Activated naive CD8-positive, alpha-beta T cell treated with anti-CD3 and anti-CD28 coated beads, Interleukin-2, amount 10 ng/mL, durations not matched to agents 7 days and 5 days (primary cell): ENCODE measurements at places on chromosomes 6 and 20. TPM values are rescaled to one million over a fixed set of nuclear protein-coding genes. Genes with fewer than 3 reads are reported as not detected.
A peak's percentile ranks its signal among the peaks of the same experiment; 100 is the strongest.

DNA sequence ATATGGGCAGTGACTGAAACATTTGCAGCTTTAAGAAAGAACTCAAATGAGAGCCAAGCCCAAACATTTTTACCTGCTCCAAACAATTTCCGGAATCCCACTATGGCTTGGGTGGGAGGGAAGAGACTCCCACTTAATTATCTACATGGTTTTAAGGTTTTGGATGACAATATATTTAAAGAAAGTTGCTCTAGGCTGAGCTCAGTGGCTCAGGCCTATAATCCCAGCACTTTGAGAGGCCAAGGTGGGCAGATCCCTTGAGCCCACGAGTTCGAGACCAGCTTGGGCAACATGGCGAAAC, 9.5 kb upstream of the AKAP12 start:
- H3K4me1 ChIP-seq = peaks cover 6% of the 10 kb centered on the region
- H3K27me3 ChIP-seq = peaks cover 14% of the 10 kb centered on the region
- no peaks in the 10 kb centered on the region for H3K36me3 ChIP-seq
- H3K4me3 ChIP-seq = no peak overlapping the region

DNA sequence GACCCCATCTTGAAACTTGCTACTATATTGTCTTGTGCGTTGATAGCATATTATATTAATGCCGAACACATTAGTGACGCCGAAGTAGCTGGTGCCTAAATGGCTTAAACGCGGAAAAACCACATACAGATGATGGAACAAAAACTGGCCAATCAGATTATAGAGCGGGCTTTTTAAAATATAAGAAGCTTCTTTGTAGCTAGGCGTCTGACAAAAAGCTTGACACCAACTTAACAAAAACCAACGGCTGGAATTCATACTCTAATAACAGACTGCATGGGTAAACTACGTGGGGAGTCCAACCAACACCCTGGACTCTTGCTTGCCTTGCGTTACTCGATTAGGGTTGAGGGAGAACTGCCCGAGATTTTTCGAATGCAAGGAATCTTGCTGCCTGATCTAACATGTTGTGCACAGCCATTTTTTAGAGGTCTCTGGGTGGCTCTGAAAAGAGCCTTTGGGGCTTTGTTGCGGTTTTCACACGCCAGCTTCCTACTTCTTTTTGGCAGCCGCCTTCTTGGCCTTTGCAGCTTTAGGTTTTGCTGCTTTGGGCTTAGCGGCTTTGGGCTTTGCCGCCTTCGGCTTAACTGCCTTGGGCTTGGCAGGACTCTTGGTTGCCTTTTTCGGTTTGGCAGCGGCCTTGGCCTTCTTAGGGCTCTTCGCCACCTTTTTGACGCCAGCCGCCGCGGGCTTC, 45.7 kb downstream of the OR2B2 start:
- H3K36me3 ChIP-seq = peaks cover 3% of the 10 kb centered on the region
- no peaks in the 10 kb centered on the region for H3K27me3 ChIP-seq
- H3K4me1 ChIP-seq = peaks cover 65% of the 10 kb centered on the region
- peak overlapping the region; percentile 99 for H3K4me3 ChIP-seq
- peak overlapping the region; percentile 100 for H3K27ac ChIP-seq

- DNase-seq = no peak
- no peak overlapping the region for H3K4me3 ChIP-seq
- no peak overlapping the region for H3K27ac ChIP-seq
- H3K4me1 ChIP-seq = peaks cover 27% of the 10 kb centered on the region
These were observed 58.3 kb upstream of the BACH2 start for GRCh38 chr6:90354961-90355360.

GRCh38 chr6:7260291-7261031, 52.5 kb downstream of the SSR1 start:
- peaks cover 18% of the 10 kb centered on the region for H3K27me3 ChIP-seq
- H3K4me1 ChIP-seq = peaks cover 8% of the 10 kb centered on the region
- H3K36me3 ChIP-seq = no peaks in the 10 kb centered on the region

DNA sequence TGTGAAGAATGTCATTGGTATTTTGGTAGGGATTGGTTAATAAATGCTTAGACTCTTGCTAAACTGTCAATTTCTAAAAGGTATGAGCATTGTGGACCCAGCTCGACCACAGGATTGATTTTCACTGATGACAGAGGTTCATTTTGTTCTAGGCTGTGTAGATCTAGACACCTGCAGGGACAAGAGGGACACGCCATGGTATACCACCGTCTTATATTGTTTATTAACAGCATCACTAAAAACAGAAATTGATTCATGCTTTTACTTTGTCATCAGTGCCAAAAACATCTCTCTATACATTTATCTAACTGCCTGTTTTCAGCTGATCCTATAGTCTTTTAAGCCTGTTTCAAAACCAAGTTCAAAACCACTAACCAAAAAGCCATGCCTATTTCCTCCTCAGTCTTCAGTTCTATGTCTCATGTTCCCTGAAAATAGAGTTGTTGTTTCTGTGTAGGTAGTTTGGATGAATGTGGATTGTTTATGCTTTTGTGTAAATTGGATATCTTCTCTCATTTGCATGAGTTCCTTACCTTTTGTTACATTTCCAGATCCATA, 109.8 kb downstream of the JAG1 start:
- H3K36me3 ChIP-seq = peaks cover 29% of the 10 kb centered on the region
- no peak for DNase-seq
- H3K4me3 ChIP-seq = peak overlapping the region; percentile 46
- no peaks in the 10 kb centered on the region for H3K27me3 ChIP-seq
- H3K27ac ChIP-seq = peak overlapping the region; percentile 53

GRCh38 chr20:40896814-40897700, 131.6 kb upstream of the TOP1 start:
- peaks cover 27% of the 10 kb centered on the region for H3K27me3 ChIP-seq
- H3K4me3 ChIP-seq = no peak overlapping the region
- no peak for DNase-seq
- H3K36me3 ChIP-seq = no peaks in the 10 kb centered on the region

DNA sequence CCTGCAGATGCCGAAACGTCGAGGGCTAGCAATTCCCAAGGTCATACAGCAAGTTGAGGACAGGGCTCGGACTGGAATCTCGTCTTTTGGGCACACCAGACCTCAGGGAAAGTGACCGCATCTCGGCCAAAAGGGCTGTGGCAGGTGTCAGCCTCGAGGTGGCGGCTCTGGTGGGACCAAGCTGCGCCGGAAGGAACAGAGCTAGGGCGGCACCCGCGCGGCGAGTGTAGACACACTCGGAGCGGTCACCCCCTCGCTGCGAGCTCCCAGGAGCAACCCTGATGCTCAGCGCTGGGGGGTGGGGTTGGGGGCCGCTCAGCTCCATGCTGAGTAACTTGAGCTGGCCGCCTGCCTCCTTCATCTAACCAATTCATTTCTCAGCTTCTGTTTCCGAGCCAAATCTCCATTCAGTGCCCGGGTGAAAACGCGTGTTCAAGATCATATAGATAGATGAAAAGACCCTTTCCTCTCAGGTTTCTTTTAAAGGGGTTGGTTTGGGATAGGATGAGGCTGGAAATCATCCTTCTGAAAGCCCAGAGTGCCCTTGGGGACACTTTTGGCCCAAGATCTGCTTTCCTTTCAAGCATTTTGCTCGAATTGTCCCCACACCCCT, 2.2 kb upstream of the TUBB2B start:
- H3K27ac ChIP-seq = no peak overlapping the region
- H3K4me3 ChIP-seq = peak overlapping the region; percentile 55
- H3K27me3 ChIP-seq = peaks cover 82% of the 10 kb centered on the region
- no peaks in the 10 kb centered on the region for H3K36me3 ChIP-seq

DNA sequence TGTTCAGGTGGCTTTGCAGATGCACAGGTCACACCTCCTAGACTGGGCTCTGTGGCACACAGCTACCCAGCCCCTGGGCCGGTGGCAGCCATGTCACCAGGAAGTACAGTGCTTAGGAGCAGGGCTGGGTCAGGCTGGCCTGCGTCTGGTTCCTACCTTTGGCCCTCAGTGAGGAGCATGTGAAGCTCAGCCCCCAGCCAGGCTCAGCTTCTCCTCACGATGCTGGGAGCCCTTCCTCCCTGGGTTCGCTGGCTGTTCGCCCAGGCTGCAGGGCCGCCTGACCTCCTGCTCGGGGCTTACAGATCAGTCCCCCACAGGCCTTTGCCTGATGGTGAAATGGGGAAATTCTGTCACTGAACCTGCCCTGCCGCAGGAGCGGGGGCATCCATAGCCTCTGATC, 23.1 kb downstream of the SPATA2 start:
- H3K4me1 ChIP-seq = peaks cover 22% of the 10 kb centered on the region
- H3K27me3 ChIP-seq = no peaks in the 10 kb centered on the region
- H3K27ac ChIP-seq = no peak overlapping the region
- H3K4me3 ChIP-seq = no peak overlapping the region

DNA sequence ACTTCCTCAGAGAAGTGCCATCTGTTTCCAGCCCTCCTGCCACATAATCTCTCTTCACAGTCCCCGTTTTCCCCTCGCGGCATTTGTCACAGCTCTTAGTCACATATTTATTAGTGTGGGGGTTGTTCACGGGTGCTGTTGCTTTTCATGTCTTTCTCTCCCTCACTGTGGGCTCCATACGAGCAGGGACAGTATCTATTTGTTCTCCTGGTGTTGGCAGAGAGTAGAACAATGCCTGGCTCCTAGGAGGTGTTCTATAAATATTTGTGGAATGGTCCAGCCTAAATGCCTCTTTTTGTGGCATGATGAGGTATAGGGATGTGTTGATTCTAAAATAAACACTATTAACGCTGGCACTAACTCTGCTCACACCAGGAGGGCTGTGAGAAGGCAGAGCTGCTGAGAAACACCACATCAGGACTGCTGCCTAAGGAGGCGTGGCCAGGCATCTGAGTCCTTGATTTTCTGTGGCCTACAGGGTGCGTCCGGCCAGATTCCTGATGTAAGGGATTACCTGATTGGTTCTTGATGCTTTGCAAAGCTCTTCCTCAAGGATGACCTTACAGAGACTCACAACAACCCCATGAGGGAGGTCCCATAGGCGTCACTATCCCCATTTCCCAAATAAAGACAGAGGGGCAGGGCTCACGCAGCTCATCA, 219.8 kb upstream of the ARID1B start:
- H3K4me3 ChIP-seq = no peak overlapping the region
- peaks cover 4% of the 10 kb centered on the region for H3K27me3 ChIP-seq
- H3K36me3 ChIP-seq = no peaks in the 10 kb centered on the region
- no peaks in the 10 kb centered on the region for H3K4me1 ChIP-seq

GRCh38 chr6:135328136-135328535, 147.0 kb downstream of the MYB start:
- no peak overlapping the region for H3K4me3 ChIP-seq
- H3K4me1 ChIP-seq = peaks cover 14% of the 10 kb centered on the region
- H3K27ac ChIP-seq = no peak overlapping the region
- H3K27me3 ChIP-seq = no peaks in the 10 kb centered on the region
- H3K36me3 ChIP-seq = peaks cover 6% of the 10 kb centered on the region

DNA sequence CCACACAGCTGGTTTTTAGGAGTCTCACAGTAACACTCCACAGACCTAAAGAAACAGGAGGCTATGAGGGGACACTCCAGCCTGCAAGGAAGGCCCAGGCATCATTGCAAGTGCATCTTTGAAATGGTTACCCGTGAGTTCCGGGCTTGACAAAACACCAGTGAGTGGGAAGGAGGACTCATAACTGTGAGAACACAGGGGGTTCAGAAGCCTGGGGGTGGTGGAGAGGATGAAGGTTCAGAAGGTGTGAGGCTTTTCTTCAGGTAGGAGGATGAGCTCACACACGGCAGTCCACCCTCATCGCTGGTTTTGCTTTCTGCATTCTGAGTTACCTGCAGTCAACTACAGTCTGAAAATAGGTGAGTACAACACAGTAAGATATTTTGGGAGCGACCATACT, 39.9 kb downstream of the MAP7 start:
- no peak for DNase-seq
- no peak overlapping the region for H3K27ac ChIP-seq
- peaks cover 6% of the 10 kb centered on the region for H3K4me1 ChIP-seq
- no peak overlapping the region for H3K4me3 ChIP-seq
- no peaks in the 10 kb centered on the region for H3K36me3 ChIP-seq

DNA sequence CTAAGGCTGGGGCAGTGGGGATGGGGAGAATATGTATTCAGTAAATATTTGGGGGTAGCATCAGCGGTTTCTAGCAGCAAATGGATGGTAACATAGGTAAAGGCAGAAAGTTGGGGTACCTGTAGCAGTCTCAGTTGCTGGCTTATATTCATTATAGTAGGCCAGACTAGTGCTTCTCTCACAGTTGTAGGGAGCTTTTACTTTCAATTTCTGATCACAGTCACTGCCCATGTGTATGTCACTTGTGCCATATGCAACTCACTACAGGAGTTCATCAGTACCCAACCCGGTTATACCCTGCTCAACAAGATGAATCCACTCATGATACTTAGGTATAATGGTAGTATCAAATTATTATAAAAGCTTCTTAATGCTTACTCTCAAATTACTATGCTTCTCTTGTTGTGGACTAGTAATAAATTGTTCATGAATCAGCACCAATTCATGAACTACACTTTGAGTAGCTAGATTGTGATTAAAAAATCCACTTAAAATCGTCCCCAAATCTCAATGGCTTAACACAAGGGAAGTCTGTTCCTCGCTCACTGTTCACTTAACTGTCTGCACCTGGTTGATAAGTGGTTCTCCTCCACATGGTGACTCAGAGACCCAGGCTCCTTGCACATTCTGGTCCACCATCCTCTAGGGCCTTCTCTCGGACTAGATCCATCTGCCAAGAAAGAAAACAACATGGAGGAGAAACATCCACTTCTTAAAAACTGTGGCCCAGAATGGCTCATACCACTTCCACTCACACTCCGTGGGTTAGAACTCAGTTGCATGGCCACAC, 31.3 kb upstream of the MYLIP start:
- no peak overlapping the region for H3K4me3 ChIP-seq
- H3K27me3 ChIP-seq = peaks cover 6% of the 10 kb centered on the region
- peaks cover 7% of the 10 kb centered on the region for H3K4me1 ChIP-seq
- no peak overlapping the region for H3K27ac ChIP-seq
- no peak for DNase-seq
- peaks cover 2% of the 10 kb centered on the region for H3K36me3 ChIP-seq

DNA sequence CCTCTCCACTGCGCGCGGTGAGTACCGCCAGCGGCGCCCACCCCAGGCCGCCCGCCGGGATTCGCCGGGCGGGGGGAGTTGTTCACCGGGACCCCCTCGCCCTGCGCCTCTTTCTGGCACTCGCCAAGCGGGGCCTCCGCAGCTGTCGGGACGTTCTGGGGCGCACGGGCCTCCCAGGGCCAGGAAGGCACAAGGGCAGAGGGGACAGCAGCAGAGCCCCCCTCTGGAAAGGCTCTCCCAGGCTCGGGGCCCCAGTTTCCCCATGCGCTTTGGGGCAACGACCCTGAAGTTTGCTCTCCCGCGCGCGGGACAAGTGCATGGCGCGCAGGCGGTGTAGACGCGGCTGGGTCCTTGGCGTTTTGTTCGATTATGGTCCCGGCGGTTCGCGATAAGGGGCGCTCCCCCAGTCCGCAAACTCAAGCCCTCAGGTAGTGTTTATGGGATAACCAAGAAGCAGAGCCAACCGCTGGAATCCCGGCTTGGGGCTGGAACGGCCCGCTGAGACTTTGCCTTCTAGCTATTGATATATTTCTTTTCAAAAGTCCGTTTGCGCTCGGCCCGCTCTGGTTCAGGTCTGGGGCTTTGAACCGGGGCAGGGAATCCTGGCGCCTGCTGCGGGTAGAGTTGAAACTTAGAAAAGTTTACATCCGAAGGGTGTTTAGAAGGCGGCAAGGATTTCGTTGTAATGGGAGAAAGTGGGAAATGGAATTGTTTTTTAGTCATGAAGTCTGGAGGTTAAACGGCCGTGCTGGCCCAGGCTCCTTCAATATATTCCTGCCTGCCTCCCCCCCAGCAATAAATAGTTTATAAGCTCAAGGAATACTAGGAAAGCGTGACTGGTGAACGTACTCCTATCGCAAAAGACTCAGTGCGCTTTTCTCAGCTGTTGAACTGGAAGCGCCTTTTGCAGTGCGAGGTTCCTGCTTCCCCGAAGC, 595 bp downstream of the EYA2 start:
- peaks cover 76% of the 10 kb centered on the region for H3K27me3 ChIP-seq
- no peak for DNase-seq
- H3K36me3 ChIP-seq = no peaks in the 10 kb centered on the region
- H3K4me1 ChIP-seq = no peaks in the 10 kb centered on the region
- H3K4me3 ChIP-seq = no peak overlapping the region

The BTNL2 gene
- total RNA-seq = not detected

The SLC22A23 gene
- 1.2 TPM for total RNA-seq

The IRF4 gene
- 95.1 TPM for total RNA-seq

The MCM9 gene
- 25.1 TPM for total RNA-seq

The STX11 gene
- 11.1 TPM for total RNA-seq

The CHMP4B gene
- total RNA-seq = 82.8 TPM
